ENCODE measurements at places on chromosomes 12 and 14.

DNA sequence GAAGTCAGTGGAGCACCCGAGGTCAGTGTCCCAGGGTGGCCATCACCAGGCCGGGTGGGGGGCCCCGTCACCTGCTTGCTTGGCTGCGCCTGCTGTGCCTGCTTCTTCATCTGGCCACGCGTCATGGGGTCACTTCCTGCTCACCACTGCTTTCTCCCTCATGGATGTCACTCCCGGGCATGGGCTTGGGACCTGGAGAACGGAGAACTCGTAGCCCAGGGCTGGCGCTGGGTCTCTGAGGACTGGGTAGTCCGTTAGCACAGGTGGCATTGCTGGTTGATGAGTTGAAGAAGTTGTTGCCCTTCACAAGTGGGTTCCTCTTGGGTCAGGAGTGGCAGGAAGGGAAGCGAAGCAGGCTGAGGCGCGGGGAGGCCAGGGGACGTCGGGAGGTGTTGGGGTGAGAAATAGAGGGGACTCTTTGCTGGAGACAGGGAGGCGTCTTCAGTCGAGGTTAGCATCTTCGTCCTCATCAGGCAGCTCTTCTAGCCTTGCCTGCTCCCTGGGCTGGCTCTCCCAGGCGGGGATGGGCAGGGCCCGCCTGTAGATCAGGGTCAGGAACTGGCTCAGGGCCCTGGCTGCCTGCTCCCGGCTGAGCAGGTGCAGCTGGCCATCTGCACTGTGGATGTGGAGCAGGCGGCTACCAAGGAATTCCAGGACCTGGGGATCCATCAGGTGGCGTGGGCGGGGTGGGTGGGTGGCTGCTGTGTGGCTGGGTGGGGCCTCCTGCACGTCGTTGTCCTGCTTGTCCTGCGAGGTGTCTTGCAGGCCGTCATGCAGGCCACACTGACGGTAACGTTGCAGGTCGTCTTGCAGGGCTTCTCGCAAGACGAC, 23.0 kb downstream of the RTL1 start:
- DNase-seq: no peak

DNA sequence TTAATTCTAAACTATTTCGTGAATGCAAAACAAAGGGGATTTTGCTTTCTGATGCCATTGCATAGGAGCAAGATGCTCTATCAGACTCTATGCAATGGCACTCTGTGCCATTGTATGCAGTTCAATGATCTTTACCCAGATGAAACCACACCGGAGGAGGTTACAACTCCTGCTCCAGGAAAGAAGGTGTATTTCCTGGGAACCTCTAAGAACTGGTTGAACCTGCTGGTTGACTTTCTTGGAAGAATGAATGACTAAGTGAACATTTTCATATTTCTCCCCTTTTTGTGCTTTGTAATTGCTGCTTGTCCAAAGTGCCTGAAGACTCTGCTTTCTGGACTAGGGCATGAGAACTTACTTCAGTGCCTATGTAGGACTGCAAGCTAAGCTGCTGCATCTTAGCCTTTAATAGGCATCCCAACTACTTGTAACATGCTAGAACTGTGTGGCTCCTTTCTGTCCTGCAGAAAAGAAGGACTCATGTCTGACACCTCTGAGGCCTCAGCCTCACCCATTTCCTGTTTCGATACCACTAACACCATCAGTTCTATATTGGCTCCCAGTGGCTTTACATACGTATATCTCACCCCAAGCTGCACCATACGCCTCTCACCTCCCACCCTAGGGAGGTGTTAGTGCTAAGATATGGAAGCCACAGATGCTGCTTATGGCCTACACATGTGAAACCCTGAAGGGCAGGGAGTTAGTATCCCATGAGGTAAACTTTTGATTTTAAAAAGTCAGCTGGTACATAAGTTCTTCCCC, 193.5 kb upstream of the CNOT2 start:
- no peak for DNase-seq

GRCh38 chr12:98743362-98743953, 98.4 kb downstream of the APAF1 start:
- no peak for DNase-seq

DNA sequence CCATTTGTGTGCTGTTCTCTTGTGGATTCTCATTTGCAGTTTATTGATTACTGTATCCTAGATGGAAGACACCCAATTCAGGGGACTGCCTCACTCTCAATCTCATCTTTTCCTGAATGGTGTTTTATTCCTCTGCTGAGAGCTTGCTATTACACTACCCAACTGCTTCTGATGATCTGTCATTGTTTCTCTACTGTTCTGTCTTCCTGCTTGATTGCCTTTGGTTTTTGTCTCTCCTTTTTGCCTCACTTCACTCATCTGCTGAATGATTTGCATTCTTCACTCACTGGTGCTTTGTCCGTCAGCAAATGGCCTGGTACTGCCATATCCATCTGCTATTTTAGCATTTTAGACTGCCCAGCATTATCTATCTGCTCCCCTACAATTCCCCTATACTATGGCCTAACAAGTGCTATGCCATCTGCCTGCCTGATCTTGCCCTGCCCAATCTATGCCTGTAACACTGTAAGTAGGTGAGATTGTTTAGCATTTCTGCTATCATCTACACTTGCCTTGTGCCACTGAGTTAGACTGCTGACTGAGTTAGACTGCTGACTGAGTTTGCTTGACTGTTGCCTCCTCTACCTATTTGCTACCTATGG, 335.1 kb downstream of the GPHN start:
- no peak for DNase-seq

DNA sequence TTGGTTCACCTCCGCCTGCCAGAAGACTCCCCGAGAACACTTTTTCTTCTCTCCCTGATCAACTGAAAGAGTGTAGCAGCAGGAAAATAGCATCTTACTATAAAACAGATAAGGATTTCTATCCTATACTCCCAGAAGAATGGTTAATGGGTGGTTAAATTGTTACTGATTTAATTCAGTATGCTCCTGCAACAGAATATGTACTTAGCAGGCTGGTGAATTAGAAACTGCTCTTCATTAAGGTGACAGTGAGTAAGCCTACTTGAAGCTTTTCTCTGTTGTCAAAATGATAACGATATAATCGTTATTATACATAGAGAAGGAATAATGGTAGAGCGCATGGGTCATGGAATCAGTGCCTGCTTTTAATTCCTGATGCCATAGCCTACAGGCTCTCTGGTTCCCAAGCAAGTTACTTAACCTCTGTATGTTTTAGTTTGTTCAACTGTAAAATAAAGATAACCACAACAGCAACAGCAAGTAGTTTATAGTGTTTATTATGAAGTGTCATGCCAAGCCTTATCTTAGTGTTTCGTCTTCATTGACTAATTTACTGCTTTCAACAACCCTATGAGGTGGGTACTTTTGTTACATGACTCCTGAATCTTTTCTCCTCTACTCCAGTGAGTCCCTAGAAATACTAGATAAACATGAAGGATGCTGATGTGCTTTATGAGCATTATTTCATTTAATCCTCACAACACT, 392.6 kb downstream of the CCDC91 start:
- no peak for DNase-seq

- no peak for DNase-seq
Measured at GRCh38 chr12:114393569-114393968, 12.4 kb downstream of the TBX5 start.

GRCh38 chr14:21997300-21997699, 323.7 kb upstream of the OR4E1 start:
- no peak for DNase-seq

DNA sequence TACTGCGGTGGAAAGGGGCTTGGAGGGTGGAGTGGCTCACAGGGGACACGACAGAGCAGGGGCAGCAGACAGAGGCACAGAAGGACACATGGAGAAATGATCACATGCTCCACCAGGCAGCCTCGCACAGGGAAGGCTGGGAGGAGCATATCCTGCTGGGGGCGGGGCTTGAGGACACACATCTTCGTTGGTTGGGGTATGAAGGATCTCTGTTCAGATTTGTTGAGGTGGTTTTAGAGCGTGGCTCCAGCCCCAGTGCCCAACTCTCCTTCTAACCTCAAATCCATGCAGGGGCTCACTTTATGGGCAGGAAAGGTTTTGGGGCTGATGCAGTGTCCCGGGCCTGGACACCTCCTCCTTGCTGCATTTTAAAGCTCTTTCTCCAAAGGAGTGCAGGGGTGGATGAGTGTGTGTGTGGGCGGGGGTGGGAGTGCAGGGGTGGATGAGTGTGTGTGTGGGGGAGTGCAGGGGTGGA, 733 bp upstream of the P3H3 start:
- peak; percentile 89 for DNase-seq

DNA sequence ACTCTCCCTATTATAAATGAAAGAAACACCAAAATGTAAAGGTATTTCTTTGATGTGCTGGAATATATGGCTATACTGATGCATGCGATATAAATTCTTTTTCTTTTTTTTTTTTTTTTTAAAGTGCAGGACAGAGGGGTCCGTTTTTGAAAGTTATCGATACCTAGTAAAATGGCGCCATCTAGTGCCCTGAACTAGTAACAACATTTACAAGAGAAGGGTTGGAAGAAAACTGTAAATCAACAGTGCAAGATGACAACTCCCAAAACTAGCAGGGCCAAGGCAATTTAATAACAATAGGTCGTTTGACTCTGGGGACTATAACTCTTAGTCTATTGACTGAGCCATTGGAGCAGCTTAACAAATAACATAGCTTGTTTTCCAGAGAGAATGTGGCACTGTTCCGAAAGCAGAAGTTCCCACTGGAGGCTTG, 137.7 kb downstream of the SPTSSA start:
- peak; percentile 37 for DNase-seq

- no peak for DNase-seq
Measured at GRCh38 chr14:51818748-51819380, 41.5 kb upstream of the GNG2 start.

DNA sequence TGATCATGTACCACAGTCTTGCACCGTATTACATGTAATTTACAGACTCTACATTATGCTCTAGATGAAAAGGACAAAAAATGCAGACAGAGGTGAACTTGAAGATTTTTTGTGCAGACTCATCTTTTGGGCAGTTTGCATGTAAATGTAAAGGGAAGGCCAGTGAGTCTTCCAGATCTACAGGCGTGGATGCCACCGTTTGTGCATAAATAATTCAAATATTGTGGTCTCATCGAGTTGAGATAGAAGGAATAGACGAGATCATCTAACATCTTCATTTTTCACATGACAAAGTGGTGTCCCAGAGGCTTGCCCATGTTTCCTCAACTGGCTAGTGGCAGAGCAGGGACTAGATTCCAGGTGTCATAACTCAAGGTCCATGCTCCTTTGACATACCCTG, 125.2 kb downstream of the ALX1 start:
- DNase-seq: peak; percentile 7

DNA sequence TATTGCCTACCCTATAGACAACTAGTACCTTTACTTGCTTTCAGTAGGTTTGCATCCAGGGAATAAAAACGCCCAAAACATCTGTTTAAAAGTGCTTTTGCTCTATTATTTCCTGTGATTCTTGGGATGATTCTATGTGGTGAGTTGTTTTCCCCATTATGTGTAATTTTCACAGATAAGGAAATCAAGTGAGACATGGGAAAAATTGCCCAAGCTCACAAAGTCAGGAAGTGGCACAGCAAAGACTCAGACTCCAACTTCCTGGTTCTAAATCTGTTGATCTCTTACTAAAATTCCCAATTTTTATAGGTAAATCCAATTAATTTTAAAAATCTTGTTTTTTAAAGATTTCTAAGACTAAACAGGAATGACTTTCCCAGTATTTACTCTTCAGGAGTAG, 39.0 kb downstream of the NID2 start:
- no peak for DNase-seq

DNA sequence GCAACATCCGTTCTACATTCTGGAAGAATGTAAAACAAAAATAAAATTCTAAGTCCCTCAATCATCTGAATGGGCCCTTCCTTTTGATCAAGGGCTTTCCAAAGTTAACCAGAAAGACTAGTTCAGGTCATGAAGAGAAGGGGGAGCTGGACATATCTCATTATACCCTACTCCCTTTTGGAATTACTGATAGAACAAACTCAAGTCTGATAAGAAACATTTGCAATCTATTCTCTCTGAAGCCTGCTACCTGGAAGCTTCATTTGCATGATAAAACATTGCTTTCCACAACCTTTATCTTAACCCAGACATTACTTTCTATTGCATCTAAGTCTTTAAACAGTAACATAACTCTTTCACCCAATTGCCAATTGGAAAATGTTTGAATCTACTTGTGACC, 8.3 kb upstream of the ACSM4 start:
- no peak for DNase-seq

- DNase-seq: no peak
Measured at GRCh38 chr14:94571395-94571794, 9.8 kb upstream of the SERPINA5 start.

- DNase-seq: peak; percentile 50
Measured at GRCh38 chr12:44000309-44000952, 164.6 kb downstream of the TMEM117 start.

GRCh38 chr14:100146531-100147091, 12.8 kb downstream of the DEGS2 start:
- no peak for DNase-seq

- DNase-seq: no peak
Measured at GRCh38 chr12:25434515-25434914, 118.6 kb downstream of the LMNTD1 start.

DNA sequence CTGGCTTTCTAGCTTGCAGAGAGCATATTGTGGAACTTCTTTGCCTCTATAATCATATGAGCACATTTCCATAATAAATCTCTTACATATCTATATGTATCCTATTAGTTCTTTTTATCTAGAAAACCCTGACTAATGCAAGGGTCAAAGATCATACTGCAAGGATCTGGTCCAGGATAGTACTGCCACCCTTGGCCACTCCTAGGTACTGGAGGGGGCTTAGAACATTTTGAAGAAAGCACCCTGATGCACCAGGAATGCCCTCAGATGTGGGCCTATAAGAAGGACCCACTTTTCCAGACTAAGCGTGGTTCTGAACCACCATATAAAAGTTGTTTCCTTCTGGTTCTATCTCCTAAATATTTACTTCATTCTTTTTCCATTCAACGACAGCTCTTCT, 14.6 kb downstream of the ATXN7L3B start:
- no peak for DNase-seq

DNA sequence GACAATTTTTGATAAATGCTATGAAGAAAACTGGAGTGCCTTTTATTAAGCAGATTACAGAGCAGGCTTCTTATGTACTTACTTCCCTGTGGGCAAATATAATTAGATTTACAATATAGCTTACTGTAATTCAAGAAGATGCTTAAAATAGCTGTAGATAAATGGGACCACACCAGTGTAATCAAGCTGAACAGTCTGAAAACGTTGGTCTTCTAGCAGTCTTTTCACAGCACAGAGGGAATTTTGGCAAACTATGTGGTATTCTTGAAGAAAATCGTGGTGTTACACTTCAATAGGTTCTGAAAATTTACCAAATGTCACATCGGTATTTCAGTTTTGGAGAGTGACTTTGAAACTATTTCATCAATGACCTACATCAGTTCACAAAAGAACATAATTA, 47.7 kb downstream of the SLC16A7 start:
- no peak for DNase-seq

Data from fibroblast of skin of right biceps (primary cell).